ENCODE measurements at places on chromosomes 13 and 19. TPM values are rescaled to one million over a fixed set of nuclear protein-coding genes. Genes with fewer than 3 reads are reported as not detected.

DNA sequence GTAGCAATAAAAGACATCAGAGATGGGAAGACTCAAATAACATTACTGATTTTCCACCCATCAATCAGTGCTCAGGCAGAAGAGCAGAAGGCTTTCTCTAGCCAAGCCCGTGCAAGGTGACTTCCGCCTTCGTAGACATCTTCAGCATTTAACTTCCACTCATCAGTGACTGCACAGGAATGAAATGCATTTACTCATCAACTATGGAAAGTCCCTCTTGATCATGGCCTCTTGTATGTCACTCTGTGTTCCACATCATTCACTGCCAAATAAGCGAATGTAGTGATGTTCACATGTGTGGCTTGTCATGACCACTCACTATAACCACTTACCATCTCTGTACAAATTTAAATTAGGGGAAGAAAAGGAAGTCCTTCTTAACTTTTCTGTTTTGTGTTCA, 49.4 kb downstream of the SACS start:
- DNase-seq = peak; percentile 15

DNA sequence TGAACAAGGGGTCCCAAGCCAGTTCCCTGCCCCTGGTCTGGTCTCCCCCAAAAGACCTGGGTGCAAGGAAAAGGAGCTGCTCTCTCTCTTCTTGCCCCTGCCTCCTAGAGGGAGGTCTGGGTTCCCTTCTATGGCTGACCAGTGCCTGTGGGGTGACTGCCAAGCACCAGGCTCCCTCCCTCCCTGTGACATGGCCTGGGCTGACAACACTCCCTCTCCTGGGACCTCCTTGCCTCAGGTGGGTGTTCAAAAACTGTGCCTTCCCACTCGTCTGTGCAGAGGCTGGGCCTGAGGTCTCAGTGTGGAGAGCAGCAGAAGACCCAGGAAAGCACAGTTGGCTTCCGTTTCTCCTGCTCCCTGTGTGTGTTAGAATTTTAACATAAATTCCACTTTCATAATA, 4.7 kb downstream of the ZNF446 start:
- DNase-seq = no peak

GRCh38 chr13:55516610-55517009, 1624.1 kb upstream of the PRR20A start:
- no peak for DNase-seq

DNA sequence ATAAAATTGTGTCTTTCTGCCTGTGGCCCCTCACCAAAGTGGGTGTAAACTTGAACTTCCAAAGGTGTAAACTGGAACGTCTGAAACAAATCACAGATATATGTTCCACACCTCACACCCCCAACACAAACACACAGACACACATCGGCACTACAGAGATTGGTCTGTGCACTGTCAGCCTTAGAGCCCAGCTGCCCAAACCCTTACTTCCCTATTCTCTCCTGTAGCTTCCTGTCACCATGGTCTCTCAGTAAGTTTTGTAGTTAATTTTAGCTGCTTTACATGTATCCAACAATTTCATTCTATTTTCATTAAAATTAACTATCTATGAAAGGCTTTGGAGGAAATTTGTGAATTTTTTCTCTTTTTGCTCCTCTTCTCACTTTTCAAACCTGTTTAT, 5.4 kb downstream of the TM9SF2 start:
- no peak for DNase-seq

GRCh38 chr19:16372065-16372915, 47.7 kb downstream of the KLF2 start:
- no peak for DNase-seq

The CFAP97D2 gene
- not detected for total RNA-seq

GRCh38 chr13:33321686-33322542, 36.4 kb upstream of the STARD13 start:
- DNase-seq = peak; percentile 56

The LACC1 gene
- total RNA-seq = 22.9 TPM

GRCh38 chr13:113857531-113858195, 6.2 kb downstream of the GAS6 start:
- no peak for DNase-seq

DNA sequence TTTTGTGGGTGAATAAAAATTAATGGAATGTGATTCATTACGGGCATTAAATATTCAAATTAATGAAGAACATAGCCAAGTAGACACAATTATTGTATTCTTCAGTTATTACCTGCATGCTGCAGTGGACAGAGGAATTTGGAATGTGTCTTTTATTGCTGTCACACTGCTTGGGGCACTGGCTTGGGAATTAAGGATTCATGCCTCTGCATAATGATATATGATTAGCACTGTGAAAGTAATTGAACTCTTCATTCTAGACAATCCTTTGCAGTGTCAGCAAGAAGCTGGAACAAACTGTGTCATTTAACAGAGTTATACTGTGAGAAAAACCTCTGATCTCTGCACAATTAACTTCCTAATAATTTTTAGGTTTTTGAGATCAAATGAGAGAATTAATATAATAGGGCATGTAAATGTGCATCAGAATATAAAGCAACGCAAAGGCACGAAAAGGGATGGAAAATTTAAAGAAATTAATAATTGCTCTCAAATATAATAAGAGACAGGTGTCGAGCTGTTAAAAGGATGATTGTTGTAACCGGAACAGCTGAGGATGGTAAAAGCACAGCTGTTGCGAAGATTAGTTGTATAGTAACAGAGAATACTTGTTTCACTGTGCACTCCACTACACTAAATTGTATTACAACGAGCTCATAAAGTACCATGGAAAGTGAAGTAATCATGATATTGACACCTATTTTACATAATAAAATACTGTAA, 235.1 kb upstream of the MIR17HG start:
- no peak for DNase-seq

GRCh38 chr19:44573627-44574026, 39.7 kb upstream of the IGSF23 start:
- DNase-seq = no peak

GRCh38 chr13:102845289-102845629, 573 bp upstream of the ERCC5 start:
- peak; percentile 8 for DNase-seq

Measured in fibroblast of the aortic adventitia (primary cell).